ENCODE measurements at places on chromosomes 2 and 18. TPM values are rescaled to one million over a fixed set of nuclear protein-coding genes. Genes with fewer than 3 reads are reported as not detected.

DNA sequence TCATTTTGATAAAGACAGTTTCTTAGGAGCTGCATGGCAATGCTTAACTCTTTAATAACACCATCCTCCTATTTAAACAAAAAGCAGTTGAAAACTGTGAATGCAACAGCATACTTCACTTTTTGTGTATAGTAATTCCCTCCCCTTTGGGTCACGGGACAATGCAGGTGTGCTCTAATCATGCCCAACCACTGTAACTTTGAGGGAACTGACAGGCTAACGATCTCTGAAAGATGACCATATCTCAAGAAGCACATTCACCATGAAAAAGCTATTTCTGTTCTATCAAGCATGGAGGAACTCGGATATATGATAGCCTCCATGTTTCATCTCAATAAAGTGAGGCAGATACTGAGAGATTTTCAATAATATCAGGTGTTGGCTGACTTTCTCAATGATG, 81.1 kb upstream of the CD226 start:
- H3K4me3 ChIP-seq, result no peak overlapping the region
- H3K36me3 ChIP-seq, result peaks cover 44% of the 10 kb centered on the region
- H3K27ac ChIP-seq, result no peak overlapping the region
- DNase-seq, result no peak
- no peaks in the 10 kb centered on the region for H3K27me3 ChIP-seq

- DNase-seq, result peak; percentile 77
- peaks cover 77% of the 10 kb centered on the region for H3K36me3 ChIP-seq
- H3K4me3 ChIP-seq, result no peak overlapping the region
- no peaks in the 10 kb centered on the region for H3K27me3 ChIP-seq
- H3K4me1 ChIP-seq, result peaks cover 29% of the 10 kb centered on the region
Measured at GRCh38 chr18:23528580-23529472, 25.5 kb downstream of the RMC1 start.

DNA sequence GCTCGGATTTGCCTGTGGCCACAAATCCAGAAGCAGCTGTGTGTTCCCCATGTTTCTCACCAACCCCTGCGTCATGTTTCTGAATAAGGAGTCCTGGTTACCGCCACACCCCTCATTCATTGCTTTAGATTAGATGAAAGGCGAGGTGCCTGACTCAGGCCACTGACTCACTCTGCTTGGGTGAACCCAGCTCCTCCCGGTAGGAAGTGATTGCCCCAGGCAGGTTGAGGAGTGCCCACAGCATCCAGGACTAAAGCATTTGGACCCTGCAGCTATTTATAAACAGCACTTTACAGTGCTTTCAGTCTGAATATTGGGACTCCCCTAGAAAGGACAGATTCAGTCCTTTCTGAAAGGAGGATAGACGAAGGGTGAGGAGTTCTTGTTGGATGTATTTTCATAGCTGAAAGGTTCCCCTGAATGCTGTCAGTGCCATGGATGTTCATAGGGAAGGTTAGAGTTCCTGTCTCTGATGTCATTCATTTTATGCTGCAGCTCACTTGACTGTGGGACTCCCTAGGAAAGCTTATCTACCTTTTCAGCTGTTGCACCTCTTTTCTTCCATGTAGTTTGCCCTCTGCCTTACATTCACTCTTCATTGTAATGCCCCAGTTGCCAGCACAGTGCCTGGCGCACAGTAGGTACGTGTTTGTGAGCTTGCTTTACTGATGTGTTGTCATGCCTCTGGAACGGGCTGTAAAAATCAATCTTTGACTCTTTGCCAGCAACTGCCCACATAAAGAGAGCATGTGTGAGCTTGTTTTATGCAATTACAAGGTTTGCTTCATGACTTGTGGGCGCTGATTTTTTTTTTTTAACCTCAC, 14.9 kb downstream of the ITGA6 start:
- no peak overlapping the region for H3K4me3 ChIP-seq
- no peak overlapping the region for H3K27ac ChIP-seq
- peaks cover 24% of the 10 kb centered on the region for H3K4me1 ChIP-seq
- no peaks in the 10 kb centered on the region for H3K36me3 ChIP-seq

GRCh38 chr2:61091485-61091884, 25.8 kb downstream of the SANBR start:
- no peak overlapping the region for H3K27ac ChIP-seq
- DNase-seq, result no peak
- no peaks in the 10 kb centered on the region for H3K27me3 ChIP-seq
- no peak overlapping the region for H3K4me3 ChIP-seq

DNA sequence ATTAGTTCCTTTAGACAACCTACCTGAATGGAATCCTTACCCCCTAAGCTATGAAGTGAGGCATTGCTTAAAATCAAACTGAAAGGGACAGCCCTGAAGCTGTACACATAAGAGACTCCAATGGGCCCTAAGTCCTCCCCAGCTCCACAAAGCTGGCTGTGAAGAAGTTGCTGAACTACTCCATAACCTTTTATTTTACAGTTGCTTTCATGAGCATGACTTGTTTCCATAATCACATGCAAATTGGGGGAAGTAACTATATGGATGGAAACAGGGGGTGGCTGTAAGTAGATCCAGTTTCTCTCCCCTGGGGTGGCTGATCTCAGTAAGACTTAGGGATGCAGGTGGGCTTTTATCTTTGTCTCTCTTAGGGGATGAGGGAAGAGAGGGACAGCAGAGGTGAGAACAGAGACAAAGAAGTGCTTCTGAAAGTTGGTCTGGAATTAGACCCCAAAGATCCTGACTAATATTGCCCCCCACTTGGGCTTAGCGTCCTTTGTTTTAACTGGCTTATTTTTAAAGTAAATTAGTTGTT, 5.5 kb downstream of the FZD5 start:
- no peak for DNase-seq
- H3K27me3 ChIP-seq, result peaks cover 12% of the 10 kb centered on the region
- no peak overlapping the region for H3K27ac ChIP-seq
- peaks cover 3% of the 10 kb centered on the region for H3K36me3 ChIP-seq

The FOXD4L1 gene
- not detected for polyA plus RNA-seq

All from CD14-positive monocyte (primary cell).